ENCODE measurements at places on chromosomes 6 and 20. TPM values are rescaled to one million over a fixed set of nuclear protein-coding genes. Genes with fewer than 3 reads are reported as not detected.
A peak's percentile ranks its signal among the peaks of the same experiment; 100 is the strongest.

- DNase-seq, result no peak
Measured at GRCh38 chr20:62473717-62474603, 1.8 kb downstream of the GATA5 start.

DNA sequence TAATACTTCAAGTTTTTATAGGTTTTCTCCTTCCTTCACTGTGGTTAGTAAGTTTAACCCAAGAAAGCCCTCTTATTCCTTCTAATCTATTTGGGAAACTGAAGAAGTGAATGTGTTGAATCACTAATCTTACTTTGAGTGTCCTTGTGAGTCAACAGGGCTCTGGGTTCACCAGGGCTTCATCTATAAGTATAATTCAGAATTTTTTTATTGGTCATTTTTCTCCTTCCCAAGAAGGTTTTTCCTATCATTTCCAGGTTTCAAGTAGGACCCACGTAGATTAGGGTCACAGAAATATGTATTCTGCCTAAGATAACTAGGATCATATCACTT is 191.1 kb downstream of the ATXN1 start:
- no peak for DNase-seq

DNA sequence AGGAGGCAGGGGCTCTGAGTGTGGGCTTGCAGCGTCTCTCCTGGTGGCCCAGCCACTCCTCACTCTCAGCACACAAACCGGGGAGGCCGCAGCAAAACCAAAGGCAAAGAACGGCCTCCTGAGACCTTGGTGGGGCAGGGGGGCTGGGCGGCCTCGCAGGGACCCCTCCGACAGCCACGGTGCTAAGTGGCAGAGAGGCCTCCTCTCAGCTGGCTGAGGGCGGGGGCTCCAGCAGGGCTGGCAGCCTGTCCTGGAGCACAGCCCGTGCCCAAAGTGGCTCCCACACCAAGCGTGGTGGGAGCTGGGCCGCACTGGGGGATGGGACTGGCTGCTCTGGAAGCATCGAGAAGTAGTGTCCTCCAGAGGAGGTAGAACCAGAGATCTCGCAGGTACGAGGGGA is 334.4 kb downstream of the QKI start:
- DNase-seq, result peak; percentile 77

GRCh38 chr6:126477678-126478077 is 137.8 kb downstream of the CENPW start:
- no peak for DNase-seq

GRCh38 chr20:57651881-57652605 is 31.8 kb upstream of the ZBP1 start:
- DNase-seq, result peak; percentile 85

DNA sequence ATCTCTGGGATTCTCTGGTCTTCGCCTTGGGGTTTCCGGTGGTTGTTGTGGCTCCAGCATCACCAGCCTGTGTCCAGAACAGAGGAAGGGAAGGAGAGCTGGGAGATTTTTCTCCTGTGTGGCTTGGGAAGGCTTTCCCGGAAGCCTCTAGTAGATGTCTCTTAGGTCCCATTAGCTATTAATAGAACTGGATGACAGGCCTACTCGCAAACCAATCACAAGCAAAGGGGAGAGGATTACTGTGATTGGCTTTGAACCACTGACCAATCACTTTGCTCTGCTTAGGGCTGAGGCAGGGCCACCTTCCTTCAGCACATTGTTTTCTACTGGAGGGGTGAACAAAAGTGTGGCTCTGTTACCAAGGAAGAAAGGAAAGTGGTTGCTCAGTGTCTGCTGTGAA is 203.4 kb upstream of the SULF2 start:
- no peak for DNase-seq

DNA sequence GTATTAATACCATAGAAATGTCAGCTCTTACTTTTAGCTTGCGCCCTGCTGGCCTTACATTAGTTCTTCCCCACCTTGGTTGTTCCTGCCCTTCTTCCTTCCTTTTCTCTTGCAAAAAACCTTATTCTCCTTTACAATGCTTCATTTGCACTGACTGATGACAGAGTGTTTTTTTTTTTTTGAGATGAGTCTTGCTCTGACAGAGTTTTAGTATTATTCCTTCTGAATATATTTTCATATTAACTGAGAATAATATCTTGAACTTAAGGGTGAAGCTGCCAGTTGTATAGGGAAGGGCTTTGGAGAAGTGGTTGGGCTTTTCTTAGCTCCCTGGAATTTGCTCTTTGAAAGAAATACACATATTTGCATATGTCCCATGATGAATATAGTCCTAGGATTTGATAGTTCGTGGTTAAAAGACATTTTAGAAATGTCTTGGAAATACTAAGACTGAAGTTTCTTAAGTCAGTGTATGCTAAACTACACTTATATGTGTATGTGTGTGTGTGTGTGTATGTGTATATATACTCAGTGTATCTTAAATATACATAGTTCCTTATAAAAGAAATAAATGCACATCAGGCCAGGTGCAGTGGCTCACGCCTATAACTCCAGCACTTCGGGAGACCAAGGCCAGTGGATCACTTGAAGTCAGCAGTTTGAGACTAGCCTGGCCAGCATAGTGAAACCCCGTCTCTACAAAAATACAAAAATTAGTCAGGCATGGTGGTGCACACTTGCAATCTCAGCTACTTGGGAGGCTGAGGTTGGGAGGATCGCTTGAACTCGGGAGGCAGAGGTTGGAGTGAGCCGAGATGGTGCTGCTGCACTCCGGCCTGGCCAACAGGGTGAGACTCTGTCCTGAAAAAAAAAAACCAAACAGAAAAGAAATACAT is 216.1 kb upstream of the MYLIP start:
- no peak for DNase-seq

DNA sequence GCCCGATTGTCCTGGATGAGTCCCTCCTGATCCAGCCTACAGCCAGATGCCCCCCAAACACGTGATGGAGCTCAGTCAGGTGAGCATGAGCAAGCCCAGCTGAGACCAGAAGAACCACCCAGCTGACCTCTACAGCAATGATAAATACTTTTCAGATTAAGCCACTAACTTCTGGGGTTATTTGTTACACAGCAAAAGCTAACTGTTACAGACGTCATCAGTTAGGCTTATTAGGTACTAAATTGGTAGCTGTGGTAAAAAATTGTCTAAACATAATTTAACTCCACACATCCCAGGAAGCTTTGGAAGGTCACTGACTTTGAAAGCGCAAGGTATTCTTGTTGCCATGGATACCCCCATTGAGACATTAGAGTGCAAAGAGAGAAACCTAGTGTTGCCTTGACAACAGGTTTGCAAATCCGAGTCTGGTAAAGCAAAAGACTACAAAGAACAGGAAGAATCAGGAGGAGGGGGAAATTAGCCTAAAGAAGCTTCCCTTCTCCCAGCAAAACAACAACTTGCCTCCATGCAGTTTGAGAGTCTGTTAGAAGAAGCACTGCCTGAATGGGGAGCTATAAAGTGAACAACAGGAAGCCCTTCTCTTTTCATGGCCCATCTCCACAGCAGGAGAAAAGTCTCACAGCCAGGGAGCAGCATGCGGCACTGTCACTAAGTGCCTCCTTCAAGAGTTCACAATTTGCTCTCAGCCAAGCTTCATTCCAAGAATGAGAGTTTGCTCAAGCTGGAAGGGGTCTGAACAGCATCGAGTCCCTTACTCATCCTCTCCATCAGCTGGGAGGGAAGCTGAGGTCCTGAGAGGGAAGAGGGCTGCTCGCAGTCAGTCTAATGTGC is 41.7 kb upstream of the ZNF831 start:
- no peak for DNase-seq

GRCh38 chr20:18430172-18430826 is 36.5 kb downstream of the DZANK1 start:
- DNase-seq, result no peak

The TINAG gene
- not detected for total RNA-seq

The LST1 gene
- total RNA-seq, result not detected

The SNAI1 gene
- total RNA-seq, result 15.1 TPM

The METTL24 gene
- not detected for total RNA-seq

The SLC44A4 gene
- total RNA-seq, result not detected

The ZBTB46 gene
- total RNA-seq, result 6.0 TPM

The FGD2 gene
- not detected for total RNA-seq

The LY6G6D gene
- total RNA-seq, result not detected

The MARCKS gene
- 256 TPM for total RNA-seq

The AIF1 gene
- total RNA-seq, result not detected

The COL20A1 gene
- total RNA-seq, result 0.21 TPM

The KCNK5 gene
- not detected for total RNA-seq

Measured in chondrocyte (in vitro differentiated cells).